CD4-positive, alpha-beta T cell treated with Interleukin-4 for 4 hours (primary cell): ENCODE measurements at places on chromosomes 1 and 21.

- no peak for DNase-seq
Observed at GRCh38 chr1:168918860-168919741, 187.4 kb upstream of the ATP1B1 start.

DNA sequence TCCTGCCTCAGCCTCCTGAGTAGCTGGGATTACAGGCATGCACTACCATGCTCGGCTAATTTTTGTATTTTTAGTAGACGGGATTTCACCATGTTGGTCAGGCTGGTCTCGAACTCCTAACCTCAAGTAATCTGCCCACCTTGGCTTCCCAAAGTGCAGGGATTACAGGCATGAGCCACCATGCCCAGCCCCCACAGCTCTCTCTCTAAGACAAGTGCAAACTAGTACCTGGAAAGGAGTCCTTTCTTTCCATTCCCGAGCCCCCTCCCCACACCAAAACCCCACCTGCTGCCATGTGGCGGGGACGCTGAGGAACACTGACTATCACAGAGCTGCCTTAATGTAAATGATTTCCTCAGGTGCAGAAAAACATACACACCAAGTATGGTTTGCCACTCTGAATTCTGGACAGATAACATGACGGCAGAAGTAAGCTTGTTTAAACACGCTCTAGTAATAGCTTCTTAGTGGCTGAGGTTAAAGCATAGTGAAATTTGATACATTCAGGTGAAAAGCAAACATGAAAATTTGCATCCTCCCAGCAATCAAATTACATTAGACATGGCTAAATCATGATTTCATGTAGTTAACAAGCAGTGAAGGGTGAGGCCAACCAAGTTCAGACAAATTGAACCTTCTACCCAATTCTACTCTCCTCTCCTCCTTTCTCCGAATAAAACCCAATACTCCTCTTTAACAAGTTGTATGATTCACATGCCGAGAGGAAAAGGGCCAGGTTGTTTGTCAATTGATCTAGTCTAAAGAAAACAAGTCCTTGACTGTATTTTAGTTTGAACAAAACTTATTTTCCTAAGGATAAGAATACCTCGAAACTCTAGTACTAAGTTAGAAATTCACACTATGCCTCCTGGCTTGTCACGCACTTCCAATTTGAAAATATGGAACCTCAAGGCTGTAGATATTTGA, 19.8 kb downstream of the ERRFI1 start:
- no peak for DNase-seq

DNA sequence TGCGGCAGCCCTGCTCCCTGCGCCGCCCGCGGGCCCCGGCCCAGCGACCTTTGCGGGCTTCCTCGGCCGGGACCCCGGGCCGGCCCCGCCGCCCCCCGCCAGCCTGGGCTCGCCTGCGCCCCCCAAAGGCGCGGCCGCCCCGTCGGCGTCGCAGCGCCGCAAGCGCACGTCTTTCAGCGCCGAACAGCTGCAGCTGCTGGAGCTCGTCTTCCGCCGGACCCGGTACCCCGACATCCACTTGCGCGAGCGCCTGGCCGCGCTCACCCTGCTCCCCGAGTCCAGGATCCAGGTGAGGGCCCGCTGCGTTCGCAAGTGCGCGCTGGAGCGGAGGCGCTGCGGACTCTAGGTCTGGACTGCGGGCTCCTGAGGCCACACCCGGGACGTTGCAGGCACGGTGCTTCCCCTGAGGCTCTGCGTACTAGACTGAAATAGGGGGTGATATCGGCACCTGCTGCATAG, 351 bp downstream of the MIXL1 start:
- DNase-seq: peak; percentile 8

DNA sequence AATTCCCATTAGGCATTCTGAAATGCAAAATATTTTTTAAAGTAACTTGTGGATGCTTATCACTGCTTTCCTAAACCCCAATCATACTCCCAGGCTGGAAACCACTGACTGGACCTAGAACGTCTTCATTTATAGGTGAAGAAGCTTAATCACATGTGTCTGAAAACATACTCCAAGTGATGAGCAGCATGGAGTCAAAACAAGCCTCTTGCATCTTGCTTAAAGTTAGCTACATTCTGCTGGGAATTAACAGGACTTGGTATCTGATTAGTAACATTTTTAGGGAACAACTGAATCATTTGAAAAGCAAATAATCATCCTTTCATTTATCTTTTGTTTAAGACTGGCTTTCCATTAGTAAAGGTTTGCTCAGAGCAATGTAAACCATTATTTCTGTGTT, 105.7 kb downstream of the AK5 start:
- no peak for DNase-seq

DNA sequence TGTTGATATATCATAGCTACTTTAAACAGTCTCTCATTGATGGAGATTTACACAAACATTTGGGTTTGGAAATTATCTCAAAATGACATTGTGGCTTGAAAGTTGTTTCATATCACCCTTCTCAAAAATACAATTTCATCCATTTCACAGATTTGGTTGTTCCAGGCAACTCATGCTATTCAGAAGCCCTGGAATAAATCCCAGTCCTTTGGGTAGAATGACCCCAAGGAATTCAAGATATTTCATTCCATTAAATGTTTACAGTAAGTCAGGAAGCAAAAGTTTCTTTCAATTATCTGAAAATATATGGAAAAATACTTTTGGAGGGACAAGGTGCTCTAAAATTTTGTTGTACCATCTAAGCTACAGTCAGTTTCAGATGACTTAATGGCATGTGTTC, 27.1 kb downstream of the MPZL1 start:
- no peak for DNase-seq

DNA sequence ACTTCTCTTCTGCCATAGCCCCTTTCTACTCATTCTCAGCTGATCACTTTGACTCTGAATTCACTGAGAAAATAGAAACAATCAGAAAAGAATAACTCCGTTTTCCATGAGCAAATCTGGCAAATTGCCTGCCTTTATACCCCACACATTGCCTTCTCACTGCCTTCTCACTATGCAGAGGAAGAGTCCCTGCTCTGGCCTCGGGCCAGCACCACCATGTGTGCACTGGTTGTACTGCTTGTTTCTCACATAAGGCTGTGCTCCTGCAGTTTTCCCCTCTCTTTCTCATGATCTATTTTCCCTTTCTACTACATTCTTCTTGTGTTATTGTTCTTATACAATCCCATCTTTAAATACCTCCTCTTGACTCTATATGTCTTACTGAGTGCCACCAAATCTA, 2.3 kb upstream of the HMGCS2 start:
- no peak for DNase-seq
